ENCODE measurements at places on chromosomes 6 and 20.

DNA sequence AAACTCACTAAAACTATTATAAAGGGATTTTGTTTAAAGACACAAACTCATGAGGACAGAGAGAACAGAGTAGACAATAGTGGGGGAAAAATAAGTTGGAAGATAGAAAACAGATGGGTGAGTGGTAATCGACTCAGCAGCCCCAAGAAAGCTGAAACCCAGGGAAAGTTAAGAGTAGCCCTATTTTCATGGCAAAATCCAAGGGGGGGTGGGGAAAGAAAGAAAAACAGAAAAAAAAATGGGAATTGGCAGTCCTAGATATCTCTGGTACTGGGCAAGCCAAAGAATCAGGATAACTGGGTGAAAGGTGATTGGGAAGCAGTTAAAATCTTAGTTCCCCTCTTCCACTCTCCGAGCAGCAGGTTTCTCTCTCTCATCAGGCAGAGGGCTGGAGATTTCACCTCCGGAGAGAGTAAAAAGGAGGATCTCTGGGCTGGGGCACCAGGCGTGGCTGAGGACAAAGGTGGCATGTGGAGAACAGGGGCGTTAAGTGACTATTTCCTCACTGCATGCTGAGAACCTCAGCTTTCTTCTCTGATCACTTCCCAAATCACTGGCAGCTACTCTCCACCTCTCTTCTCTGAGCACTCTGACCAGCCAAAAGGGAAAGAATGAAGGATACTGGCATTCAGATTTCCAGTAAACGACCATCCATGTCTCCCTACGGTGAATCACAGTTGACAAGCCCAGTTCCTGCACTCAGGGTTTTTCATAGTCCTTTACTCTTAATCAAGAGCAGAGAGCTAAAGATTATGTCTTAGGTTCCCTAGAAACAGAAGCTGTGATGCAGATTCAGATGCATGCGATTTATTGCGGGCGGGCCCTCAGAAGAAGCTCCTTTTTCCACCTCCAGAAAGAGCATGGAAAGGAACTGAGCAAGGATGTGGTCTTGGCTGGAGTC lies 7.3 kb upstream of the RNF24 start:
- DNase-seq, result no peak

DNA sequence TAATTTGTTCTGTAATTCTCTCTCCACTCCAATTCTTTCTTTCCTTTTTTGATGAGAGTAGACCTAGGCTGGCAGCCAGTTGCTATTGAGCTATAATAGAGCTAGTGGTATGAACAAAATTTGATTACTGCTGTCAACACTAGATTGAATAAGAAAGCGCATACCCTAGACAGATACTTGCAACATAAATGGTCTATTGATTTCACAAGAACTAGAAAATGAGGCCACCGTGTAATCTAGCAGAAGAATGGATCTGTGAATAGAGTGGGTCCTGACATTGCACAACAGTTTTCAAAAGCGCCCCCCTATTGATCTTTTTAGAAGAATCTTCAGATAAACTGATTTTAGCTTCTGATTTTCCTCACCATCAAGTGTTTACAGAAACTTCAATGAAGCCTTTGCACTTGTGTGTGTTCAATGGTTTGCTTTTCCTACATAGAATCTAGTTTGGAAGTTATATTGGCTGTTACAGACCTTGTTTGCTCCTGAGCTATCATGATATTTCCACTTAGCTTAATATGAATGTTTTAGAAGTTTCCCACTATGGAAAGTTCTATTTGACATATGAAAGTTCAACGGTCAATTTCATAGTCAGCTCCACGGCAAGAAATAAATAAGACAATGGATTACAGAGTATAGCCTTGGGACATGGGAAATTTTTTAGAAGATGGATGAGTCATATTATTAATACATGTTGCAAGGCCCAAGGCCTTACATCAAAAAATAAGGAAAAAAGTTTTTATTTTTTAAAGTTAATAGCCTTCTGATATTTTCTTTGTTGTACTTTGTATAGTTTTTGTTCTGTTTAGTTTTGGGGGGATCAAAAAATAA lies 55.6 kb downstream of the UTRN start:
- DNase-seq, result no peak

DNA sequence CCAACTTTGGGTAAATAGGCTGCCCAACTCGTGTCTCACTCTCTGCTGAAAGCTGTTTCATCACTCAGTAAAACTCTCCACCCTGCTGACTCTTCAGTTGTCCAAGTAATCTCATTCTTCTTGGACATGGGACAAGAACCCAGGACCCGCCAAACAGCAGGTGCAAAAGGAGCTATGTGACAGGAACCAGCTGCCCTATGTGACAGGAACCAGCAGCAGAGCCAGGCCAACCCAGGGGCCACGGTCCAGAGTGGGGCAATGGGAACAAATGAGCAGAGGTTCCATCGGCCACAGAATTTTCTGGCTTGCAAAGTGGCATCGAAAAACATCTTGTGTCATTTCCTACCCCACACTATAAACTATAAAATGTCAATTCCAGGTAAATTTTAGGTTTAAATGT lies 56.5 kb downstream of the MOXD1 start:
- DNase-seq, result no peak

- no peak for DNase-seq
Measured at GRCh38 chr6:170497841-170498301, 55.2 kb downstream of the PSMB1 start.

GRCh38 chr20:34500823-34501222 lies 15.4 kb upstream of the DYNLRB1 start:
- DNase-seq, result no peak

DNA sequence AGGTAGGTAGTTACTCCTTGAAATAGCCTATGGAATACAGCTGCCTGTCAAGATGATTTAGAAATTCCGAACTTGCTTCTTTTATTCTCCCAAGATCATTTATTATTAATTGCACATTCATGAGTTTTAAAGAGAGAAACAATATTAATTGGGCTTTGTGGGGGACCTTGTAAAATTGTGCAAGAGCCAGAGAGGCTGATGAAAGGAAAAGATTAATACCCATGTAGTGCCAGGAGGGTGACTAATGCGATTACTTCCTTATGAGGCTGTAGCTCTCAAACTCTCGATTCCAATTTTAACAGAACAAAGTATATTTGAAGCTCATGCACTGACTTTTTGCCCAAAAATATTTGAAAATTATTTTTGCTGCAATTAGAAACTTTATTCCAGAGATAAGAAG lies 423.8 kb upstream of the ID4 start:
- DNase-seq, result no peak

- no peak for DNase-seq
Measured at GRCh38 chr6:29620630-29621029, 12.4 kb downstream of the GABBR1 start.

DNA sequence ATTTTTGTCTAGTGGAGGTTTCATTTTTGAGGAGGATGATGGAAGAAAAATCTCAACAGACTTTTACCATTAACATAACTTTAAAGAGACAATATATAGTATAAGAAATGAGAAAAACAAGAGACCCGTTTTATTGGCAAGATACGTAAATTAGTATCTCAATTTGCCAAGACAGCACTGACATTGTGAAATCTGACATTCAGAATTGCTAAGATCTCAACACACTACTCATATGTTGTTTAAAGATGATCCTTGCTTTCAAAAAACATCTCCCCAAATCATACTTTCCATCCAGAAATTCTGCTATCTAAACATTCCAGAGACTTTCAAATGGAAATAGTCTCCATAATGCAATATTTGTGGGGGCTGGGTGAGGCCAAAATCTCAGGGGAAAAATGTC lies 220.9 kb upstream of the CEP162 start:
- DNase-seq, result no peak

- DNase-seq, result no peak
Measured at GRCh38 chr6:45587229-45588060, 209.7 kb upstream of the SUPT3H start.

DNA sequence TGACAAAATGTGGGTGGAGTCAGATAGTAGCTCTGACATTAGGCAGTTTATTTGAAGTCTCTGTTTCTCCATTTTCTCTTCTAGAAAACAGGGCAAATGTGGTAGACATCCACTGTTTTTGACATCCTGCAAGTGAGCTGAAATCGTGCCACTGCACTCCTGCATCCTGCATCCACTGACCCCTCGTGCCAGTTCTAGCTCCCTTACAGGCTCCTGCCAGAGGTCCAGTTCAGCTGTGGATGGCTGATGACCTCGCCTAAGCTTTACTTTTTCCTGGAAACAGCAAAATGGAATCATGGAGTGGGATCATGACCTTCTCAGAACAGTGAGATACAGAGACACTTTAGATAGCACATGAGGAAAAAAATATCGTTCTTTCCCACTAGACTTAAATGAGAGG lies 58.5 kb downstream of the TULP4 start:
- no peak for DNase-seq

GRCh38 chr20:43558412-43559146 lies at the start of gene SGK2:
Gene SGK2 (plus strand): TSS chr20:43559027. CDS start chr20:43566496, 7,469 bp downstream.
- no peak for DNase-seq

- no peak for DNase-seq
Measured at GRCh38 chr6:43242908-43243663, at the start of gene TTBK1. Gene TTBK1 (plus strand): TSS chr6:43243481. CDS start chr6:43246661, 3,180 bp downstream.

GRCh38 chr6:108748959-108749358 lies 99.3 kb upstream of the ARMC2 start:
- DNase-seq, result no peak

- no peak for DNase-seq
Measured at GRCh38 chr6:130113201-130113710, 94.9 kb downstream of the L3MBTL3 start.

DNA sequence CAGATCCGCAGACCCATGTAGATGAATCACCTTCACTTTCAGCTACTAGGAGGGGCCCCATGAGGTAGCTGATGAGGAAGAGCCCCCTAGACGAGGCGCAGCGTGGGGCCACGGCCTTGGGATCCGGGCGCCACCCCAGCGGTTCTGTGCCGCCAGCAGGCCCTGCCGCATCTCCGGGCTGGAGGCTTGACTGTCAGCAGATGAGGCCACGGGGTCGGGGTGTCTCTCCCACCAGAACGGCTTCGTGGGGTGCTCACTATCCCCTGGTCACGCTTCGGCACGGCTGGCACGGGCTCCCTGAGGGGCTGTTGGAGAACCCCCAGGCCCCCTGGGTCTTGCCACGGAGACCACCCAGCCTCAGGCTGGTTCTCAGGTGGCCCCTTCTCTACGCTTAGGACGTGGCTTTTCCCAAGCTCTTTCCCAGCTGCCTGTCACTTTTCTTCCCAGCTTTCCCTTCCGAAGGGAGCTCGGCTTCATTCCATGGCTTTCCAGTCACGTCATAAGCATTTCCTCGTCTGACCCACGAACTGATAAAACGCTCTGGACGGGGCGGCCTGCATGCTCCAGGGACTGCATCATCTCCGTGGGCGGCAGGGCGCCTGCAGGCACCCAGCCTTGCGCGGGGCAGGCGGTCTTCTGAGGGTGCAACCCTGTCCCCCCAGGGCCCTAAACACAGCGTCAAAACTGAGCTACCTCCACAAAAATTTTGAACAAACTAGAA lies 85.9 kb downstream of the THBS2 start:
- no peak for DNase-seq

DNA sequence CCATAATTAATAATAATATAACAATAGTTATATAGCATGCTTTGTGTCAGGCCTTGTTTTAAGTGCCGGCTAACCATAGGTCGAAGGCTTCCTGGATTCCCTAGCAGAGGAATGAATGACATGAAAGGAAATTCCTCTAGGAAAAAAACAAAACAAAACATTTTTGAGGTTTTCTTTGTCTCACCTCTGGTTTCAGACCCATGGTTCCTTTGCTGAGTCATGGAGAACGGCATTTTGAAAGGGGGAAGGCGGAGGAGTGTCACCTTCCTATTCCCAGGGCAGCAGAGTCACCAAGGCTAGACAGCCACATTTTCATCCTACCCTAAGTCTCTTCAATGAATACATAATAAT lies 25.3 kb upstream of the CCND3 start:
- no peak for DNase-seq

GRCh38 chr20:2729791-2730190 lies 37.2 kb downstream of the EBF4 start:
- DNase-seq, result no peak

DNA sequence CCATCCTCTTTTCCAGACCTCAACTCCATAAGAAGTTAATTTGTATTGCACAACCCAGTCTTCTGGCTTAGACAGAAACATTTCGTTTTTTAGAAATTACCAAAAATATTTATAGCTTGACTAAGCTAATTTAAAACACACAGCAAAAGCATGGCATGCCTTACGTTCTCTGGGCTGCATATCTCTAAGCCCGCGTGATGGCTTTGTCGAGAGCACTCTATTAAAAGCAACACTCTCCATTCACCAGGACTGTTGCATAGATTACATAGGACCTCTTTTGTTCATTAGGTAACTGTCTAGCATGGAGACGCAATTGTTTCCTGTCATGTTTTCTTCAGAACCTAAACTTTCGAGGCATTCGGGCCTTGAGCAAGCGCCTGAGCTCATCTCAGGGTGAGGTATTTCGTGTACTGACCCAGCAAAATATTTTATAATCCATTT lies 104.5 kb downstream of the IBTK start:
- DNase-seq, result no peak

- no peak for DNase-seq
Measured at GRCh38 chr20:43839793-43840199, 74.9 kb upstream of the TOX2 start.

DNA sequence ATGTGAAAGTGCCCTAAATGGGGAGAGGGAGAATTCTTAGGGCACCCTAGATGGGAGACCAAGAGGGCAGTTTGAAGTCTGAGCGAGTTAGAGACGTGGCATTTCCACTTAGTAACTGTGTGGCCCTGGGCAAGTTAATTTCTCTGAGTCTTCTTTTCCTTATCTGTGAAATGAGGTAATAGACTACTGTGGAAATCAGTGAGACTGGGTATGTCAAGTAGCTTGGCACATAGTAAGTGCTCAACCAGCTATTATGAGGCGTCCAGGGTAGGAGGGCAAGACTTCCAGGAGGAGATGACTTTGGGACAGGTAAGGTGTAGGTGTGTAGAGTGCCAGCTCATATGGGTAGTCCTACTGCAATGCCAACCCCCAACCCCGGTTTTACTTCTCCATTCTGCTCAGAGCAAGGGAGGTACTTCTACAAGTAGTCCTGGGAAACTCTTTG lies 770 bp downstream of the KIF3B start:
- DNase-seq, result no peak

DNA sequence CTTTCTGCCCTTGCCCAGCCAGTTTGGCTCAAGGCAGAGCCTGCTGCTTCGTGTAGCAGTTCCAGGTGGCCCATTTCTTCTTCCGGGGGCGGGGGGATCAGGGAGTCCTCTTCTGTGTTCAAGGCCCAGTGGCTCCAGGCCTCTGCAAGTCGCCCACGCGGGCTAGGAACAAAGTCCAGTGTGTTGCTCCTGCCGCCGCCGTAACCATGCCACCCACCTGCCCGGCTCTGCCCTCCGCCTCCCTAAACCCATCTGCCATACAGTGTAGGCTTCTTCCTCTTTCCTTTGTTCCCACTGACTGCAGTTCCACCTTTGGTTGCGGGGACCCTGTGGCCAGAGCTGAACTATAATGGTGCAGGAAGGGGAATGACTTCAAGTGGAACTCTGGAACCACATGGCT lies 43.9 kb upstream of the SRF start:
- no peak for DNase-seq

GRCh38 chr20:6212903-6213302 lies 90.1 kb upstream of the FERMT1 start:
- no peak for DNase-seq

- DNase-seq, result no peak
Measured at GRCh38 chr6:1337791-1338190, 25.9 kb downstream of the FOXQ1 start.
